ENCODE measurements at places on chromosomes 5 and 9.

DNA sequence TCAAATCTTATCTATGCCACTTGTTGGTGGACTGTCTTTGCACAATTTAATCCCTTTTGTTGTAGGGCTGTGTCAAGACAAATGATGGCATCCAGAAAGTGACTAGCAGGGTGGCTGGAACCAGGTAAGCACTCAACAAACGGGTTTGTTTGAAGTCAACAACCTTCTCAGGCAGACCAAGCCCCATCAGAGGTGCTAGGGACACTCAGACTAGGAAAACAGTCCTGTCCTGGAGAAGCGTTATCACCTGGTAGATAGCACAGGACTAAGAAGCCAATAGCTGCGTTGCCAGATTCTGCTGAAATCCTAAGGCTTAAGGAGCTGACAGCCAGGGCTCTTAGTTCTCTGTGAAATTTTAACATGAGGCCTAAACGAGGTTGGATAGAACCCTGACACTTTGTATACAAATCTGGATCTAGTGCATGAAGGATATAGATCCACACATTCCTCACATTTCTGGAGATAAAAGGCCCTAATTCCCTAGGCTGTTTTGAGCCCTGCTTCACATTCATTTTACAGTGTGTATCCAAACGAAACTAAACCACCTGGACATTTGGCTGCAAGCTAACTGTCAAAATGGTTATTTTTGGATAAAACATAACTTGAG, 179.8 kb downstream of the DCP2 start:
- no peak for DNase-seq

DNA sequence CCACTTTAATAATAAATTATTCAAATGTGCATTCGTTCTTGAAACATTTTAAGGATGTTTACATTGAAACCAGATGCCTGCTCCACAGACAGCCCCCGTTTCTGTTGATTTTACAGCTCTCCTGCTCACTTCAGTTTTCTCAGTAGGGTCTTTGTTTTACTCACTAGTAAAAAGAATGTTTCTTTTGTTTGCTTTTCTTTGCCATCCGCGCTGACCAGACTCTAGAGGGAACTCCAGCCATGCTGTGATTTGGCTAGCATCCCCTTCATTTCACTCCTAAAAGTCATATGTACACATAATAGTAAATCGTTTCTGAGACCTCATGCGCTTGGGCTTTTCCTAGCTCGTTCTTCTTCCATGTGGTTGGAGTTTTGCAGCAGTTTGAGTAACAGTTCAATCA, 28.7 kb upstream of the PALM2AKAP2 start:
- DNase-seq: no peak

DNA sequence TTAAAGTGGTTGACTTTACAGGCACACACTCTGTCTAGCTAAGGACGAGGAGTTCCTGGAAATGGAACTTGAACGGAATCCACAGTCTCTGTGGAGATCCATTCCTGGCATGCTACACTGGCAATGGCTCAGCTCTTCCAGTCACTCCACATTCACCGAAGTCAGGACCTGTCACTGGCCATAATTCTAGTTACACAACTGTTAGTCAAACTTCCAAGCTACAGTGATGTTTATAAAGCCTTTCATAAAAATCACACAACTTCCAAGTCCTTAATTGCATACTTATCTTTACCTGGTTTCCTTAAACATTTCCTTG, 15.7 kb downstream of the CDC14B start:
- peak; percentile 77 for DNase-seq

- no peak for DNase-seq
These were observed 74.3 kb upstream of the ICE1 start for GRCh38 chr5:5348135-5348534.

DNA sequence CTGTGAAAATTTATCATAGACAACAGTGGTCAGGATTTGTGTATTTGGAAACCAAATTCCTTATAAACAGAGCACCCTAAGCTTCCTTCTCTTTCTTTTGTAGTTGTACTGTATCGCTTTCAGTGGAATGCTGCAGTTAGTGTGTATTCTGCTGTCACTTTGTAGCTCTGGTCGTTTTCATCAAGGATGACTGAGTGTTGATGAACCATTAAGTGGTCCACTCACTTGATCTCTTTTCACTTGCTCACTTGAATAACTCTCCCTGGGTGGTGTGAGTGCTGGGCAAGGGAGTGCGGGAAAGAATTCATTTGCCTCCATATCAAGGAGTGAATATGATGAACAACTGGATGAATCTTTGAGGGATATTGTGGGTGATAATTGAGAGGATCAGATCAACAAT, 1225.7 kb upstream of the WWC1 start:
- DNase-seq: no peak

DNA sequence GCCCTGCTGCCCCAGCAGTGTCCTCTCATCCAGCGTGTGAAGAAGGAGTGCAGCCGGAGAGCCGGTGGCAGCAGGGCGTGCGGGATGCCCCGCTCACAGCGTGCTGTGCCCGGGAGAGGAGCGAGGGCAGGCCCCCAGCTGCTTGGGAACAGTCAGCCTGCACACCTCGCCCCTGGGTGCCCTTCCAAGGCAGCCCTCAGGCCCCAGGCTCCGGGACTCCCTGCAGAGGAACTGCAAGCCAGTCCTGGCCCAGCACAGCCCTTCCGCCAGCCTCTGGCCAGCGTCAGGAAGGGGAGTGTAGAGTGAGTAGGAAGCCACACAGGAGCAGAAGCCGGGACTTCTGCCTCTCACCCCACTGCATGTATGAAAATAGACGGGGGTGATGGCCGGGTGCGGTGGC, 43.5 kb downstream of the ADAMTS2 start:
- no peak for DNase-seq

DNA sequence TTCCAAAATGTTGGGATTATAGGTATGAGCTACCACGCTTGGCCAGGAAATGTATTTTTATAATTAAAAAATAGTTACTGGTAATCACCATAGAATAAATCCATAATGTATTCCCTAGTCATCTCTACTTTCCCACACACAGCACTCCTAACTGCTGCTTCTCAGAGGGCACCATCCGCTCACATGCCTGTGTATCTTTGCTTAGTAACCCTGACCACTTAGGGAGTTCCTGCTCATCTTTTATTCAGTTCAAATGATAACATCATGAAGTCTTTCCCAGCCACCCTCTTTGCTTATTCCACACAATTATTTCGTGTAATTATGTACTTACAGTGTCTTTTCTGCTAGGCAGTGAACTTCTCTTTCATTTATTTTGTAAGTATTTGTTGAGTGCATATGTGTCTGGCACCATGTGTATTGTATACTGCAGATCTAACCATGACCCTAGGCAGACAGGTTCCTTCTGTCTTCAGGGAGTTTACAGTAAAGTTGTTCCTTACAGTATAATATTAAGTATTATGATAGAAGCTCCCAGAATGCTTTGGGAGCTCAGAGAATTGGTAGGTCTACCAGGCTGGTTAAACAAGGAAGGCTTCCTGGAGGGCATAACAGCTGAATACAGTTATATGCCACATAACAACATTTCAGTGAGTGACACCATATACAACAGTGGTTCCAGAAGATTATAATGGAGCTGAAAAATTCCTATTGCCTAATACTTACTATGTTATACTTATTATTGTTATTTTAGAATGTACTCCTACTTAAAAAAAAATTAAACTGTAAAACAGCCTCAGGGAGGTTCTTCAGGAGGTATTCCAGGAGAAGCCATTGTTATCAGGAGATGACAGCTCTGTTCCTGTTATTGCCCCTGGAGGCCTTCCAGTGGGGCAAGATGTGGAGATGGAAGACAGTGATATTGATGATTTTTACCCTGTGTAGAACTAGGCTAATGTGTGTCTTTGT, 39.2 kb downstream of the DCAF10 start:
- DNase-seq: no peak

- DNase-seq: no peak
These were observed 82.2 kb downstream of the DCP2 start for GRCh38 chr5:113058706-113059226.

- no peak for DNase-seq
These were observed 388.9 kb upstream of the PAPPA start for GRCh38 chr9:115764645-115765044.

GRCh38 chr5:161105525-161105924, 253.5 kb upstream of the ATP10B start:
- peak; percentile 56 for DNase-seq

DNA sequence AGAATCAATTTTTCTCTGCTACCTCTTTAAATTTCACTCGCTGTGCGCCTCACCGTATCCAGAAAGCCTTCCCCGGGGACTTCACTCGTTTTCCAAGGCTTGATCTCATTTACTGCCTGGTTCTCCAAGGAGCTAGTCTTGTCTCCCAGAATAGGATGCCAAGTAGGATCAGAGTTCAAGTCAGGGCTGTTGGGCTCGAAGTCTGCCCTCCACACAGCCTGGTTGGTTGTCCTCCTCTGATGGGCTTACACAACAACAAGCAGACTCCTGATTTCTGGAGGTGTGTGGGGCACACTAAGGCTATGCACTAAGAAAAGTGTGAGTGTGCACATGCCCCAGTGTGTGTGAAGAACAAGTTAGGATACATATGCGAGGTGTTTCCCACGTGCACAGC, 14.0 kb upstream of the TNIP1 start:
- no peak for DNase-seq

DNA sequence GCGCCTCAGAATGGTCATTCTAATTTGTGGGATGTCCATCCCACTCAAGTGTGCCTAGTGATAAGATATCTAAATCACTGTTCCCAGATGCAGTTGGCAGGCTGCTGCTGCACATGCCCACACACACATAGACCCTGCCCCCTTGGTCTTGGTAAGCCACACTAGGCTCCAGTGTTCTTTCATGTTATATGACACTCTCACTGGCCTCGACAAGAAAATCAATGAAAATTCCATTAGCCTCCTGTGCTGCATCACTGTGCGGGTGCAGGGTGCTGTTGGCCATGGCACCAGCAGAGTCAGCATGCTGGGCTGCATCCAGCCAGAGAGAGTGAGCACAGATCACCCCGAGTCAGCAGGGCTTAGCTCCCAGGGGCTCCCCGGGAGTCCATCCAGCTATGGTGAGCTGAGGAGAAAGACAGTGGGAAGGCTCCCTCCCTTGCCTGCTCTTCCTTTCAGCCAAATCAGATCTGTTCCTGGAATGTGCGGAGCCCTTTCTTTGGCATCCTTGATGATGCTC, 59.9 kb downstream of the ABLIM3 start:
- no peak for DNase-seq

DNA sequence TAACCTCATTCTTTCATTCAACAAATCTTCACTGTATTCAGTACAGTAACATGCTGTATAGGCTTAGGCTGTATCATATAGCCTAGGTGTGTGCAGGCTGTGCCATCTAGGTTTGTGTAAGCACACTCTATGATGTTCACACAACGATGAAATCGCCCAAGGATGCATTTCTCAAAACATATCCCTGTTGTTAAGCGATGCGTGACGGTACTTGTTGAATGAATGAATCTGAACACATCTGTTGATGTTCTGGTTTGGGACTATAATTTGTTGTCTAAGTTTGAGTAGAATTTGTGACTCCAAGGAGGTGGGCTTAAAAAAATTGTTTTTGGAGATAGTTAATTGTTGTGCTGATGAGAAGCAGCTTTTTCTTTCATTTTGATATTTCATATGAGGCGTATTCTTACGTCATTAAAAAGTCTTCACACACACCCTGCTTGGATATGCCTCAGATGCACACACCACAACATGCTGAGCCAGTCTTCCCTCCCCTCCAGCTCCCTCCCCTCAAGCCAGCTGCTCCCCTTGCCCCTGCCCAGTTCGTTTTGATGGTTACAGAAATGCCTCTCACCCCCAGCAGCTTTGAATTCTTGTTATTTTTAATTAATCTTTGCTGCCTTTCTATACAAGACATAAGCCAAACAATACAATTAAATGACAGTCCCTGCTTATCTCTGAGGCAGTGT, 5.5 kb upstream of the PSAT1 start:
- DNase-seq: no peak

DNA sequence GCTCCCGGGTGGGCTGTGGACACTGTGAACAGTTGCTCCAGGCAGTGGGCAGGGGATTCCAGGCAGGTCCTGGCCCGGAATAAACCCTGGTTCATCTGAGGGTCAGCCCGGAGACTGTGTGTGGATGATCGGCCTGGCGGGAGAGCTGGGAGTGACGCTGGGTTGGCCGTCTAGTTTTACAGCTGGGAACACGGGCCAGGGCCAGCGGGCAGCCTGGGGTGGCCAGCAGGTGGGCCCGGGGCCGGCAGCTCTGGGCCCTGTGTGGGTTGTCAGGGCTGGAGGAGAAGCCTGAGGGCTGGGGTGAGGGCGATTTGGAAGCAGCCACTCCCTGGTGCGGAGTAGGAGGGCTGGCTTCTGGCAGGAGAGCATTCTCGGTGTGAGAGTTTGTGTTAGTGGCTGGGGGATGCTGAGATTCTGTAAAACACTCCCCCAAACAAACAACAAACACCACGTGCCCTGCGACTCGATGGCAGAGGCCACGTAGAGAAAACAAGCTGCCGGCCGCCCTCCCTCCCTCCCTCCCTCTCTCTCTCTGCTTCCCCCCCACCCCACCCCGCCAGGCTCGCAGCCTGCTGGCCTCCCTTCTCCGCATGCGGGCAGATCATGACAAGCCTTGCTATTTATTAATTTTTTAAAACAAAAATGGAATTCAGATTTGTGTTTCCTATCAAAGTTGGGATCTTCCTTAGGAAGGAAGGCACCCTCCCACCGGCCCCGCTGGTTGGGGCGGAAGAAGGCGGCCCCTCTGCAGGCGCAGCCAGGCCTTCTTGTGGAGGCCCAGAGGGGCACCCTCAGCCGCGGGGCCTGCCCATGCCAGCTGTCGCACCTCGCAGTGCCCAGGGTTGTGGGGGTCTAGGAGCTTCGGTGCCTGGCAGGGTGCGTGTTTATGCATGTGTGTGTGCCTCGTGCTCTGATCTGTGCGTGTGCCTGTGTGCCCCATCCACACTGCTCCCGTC, 49.5 kb downstream of the RXRA start:
- peak; percentile 39 for DNase-seq

DNA sequence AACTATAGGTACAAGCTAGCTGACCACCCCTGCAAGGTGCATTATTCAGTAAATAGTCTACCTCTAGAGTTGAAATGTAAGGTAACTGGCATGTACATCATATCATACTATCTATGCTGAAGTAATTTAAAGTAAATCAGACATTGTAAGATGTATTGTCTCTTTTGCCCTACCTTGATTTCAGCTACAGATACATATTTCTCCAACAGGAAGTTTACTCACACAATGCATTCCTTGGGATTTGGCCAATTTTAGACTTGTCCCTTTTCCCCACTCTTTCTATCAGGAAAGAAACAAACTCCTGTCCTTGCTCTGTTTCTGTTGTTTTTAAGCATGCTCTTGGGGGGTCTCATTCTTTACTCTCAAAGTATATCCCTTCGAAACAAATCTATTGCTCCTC, 58.5 kb upstream of the TSLP start:
- no peak for DNase-seq

DNA sequence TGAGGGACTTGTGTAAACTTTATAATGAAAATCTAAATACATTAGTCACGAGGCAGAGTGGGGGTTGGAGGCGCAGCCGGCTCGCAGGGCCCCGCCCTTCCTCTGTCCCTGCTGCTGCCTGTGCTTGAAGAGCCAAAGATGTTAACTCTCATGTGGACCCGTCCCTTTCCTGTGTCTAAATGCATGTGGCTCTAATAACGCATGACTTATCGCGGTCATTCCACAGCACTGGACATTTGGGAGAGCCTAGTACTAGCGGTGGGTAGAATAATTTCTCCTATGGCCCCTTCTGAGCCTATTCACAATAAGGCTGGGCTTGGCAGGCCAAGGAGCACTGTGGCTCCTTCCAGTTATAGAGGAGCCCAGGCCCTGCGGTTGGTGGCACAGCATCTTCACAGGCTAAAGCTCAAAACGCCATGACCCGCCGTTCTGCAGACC, 82.3 kb upstream of the SIMC1 start:
- no peak for DNase-seq

- peak; percentile 49 for DNase-seq
These were observed 269.9 kb upstream of the PAPPA start for GRCh38 chr9:115883467-115884329.
